ENCODE measurements at places on chromosomes 4 and X.

DNA sequence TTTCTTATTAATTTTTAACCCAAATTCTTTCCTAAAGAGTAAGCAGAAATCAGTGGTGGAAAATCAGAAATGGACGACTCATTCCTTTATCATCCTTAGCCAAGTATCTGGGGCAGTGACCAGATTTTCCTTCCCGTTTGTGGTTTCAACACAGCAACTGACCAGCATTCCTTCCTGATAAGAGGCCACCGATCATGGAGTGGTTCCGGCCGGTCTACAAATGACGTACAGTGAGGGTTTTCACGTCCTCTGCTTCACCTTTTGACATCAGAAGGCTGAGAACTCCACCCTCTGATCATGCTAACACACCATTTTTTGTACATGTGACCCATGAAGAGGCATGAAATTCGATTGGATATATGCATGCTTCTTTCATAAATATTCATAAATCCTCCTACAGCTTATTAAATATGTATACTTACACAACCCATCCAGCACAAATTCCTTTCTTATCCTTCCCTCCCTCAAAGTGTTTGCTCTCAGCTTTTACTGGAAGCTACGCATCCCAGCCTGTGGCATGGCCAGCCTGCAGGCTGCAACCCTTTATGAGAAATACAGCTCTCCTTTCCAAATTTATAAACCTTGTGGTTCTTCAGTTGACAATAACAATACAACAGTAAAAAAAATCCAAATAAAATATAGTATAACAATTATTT lies 173.0 kb upstream of the CASK start:
- DNase-seq: no peak

GRCh38 chr4:106444557-106444956 lies 76.0 kb upstream of the GIMD1 start:
- no peak for DNase-seq

DNA sequence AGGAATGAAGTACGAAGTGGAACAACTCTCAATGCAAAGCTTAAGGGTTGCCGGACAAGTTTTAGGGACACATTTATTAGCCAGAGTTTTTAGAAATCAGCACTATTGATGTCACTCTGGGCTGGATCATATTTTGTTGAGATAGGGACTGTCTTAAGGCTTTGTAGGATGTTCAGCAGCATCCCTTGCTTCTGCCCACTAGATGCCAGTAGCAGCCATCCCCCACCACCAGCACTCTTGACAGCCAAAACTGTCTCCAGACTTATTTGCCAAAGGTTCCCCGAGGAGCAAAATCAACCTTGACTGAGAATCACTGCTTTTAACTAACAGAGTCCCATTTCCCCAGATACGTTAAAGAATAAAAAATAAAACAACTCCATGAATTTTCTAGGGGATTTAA lies 1497.3 kb downstream of the STIM2 start:
- no peak for DNase-seq

DNA sequence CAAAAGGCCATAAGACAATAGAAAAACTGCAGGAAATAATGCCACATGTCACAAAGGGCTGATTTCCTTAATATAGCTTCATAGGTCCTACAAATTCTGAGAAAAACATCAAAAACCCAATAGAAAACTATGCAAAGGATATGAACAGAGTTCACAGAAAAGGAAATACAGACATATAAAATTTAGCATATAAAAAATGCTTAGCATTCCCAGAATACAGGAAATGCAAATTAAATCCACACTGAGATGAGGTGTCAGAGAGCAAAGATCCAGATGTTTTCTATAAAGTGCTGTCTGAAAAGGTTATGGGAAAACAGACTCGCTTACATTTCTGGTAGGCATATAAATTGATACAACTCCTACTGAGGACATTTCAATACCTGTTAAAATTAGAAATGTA lies 33.8 kb downstream of the TXK start:
- no peak for DNase-seq

DNA sequence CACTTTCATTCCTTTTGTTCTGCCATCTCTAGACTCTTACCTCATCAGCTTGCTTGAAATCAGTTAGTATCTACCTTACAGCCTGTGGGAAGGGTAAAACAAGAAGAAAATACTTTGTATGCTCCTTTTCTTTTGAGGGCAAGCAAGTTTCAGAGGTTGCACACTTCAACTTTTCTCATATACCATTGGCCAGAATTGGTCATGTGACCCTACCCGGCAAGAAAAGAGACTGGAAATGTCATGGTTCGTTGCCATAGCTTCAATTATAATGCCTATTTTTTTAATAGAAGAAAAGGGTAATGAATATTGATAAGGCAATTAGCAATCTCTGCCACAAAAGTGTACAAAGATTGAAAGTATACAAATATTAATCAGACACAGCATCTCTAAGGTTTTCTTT lies 346.7 kb upstream of the TACR3 start:
- no peak for DNase-seq

GRCh38 chrX:24428516-24428915 lies 36.6 kb upstream of the PDK3 start:
- DNase-seq: no peak

DNA sequence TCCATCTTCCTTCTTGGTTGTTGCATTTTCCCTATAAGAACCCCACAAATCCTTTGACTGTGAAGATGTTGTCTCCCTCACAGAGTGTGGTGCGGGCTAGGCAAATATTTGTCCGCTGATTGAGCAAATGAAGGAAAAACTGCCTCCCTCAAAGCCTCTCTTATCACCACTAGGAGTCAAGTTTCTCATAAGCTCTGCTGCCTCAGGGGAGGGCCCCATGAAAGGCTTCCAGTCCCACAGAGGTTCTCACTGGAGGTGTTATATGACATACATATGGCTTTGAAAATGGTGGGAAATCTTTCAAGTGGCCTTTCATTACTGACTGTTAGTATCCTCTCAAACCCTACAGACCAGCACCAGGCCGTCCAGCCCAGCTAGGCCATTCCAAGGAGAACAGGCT lies 9.3 kb downstream of the VGLL1 start:
- DNase-seq: no peak

- no peak for DNase-seq
Observed at GRCh38 chrX:53005327-53005726, 43.3 kb upstream of the GPR173 start.

DNA sequence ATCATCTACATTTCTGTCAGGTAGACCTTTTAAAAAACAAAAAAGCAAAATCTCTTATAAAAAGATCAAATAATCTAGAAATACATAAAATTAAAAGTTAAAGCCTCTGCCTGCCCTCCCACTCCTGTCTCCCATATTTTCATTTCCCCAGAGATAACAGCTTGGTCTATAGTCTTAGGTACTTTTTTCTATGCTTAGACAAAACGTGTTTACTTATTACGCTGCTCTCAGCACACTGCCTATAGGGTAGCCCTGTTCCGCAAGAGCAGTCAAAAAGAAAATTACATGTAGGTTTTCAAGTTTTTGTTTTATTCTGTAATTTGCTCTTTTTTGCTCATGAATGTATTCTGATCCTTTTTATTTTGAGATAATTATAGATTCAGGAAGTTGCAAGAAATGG lies 73.3 kb downstream of the TAF1 start:
- DNase-seq: no peak

DNA sequence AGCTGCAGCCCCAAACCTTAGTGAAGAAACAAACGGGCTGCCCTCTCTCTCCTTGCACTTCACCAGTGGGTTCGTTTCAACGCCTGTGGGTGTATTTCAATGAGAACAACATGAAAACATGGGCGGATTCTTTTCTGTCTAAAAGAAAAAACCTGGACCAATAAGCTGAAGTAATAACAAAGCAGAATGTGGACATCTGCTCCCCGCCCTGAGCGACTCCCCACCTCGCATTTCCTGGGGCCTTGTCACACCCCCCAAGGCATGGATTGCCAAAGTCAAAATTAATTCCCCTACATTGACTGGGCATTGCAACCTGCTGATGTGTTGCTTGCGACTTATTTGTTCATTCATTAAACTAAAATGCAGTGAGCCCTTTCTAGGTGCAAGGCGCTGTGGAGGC lies 142.9 kb downstream of the BCOR start:
- no peak for DNase-seq

DNA sequence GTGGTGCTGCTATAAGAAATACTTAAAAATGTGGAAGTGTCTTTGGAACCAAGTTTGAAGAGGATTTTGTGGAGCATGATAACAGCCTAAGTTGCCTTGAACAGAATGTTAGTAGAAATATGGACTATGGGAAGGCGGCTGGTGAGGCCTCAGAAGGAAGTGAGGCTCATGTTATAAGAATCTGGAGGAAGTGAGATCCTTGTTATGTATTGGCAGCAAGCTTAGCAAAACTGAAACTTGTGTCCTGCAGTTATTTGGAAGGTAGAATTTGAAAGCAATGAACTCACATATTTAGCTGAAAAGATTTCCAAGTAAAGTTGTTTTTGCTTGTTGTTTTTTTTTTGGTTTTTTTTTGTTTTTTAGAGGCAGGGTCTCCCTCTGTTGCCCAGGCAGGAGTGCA lies 13.6 kb upstream of the MED14 start:
- DNase-seq: no peak

DNA sequence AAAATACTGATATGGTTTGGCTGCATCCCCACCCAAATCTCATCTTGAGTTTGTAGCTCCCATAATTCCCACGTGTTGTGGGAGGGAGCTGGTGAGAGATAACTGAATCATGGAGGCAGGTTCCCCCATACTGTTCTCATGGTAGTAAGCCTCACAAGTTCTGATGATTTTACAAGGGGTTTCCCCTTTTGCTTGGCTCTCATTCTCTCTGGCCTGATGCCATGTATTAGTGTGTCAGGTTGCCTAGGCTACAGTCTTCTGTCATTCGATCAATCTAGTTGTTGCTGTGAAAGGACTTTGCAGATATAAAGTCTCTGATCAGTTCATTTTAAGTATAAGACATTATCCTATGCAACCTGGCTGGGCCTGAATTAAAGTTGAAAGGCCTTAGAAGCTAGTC lies 209.3 kb upstream of the MAOA start:
- no peak for DNase-seq

DNA sequence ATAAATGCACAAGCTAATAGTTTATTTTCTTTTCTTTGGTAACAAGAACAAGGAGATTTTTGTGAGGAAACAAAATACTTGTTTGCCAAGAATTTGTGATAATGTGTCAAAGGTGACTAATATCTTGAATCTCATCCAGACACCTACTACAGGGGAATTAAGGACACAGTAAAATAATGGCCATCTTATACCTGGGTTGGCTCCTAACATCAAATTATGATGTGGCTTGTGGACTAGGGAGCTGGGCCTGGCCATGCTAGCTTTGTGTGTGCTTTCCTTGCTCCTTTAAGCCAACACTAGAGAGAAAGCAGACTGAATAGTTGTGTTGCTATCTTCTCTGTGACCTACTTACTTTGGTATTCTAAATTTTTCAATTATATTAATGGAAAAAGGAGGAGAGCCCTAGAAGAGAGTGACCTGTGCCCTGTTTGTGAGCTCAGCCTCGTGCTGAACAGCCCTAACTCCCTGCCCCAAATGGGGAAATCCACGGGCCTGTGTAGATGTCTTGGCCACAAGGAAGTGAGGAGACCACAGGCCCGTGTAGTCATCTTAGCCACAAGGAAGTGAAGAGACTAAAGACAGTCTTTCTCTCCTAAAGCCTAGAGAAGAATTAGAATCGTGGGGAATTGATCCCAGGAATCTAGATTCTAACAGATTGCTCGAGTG lies 23.3 kb downstream of the ARHGAP24 start:
- DNase-seq: no peak

DNA sequence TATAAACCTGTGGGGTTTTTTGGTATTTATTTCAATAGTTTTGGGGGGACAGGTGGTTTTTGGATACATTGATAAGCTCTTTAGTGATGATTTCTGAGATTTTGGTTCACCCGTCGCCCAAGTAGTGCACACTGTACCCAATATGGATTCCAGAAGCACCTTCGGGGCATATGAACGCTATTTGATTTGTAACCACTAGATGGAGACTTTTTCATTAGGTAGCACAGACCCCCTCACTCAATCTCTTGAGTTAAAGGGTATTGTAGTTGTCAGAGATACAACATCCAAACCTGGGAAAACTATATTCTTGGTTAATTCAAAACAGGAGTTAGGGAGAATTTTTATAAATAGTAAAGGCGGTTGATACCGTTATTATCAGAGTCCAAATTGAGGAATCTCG lies 79.8 kb downstream of the SPANXN3 start:
- no peak for DNase-seq

- no peak for DNase-seq
Observed at GRCh38 chr4:6502747-6503465, 30.5 kb upstream of the PPP2R2C start.

GRCh38 chrX:111467896-111468295 lies 43.5 kb upstream of the SERTM2 start:
- no peak for DNase-seq

DNA sequence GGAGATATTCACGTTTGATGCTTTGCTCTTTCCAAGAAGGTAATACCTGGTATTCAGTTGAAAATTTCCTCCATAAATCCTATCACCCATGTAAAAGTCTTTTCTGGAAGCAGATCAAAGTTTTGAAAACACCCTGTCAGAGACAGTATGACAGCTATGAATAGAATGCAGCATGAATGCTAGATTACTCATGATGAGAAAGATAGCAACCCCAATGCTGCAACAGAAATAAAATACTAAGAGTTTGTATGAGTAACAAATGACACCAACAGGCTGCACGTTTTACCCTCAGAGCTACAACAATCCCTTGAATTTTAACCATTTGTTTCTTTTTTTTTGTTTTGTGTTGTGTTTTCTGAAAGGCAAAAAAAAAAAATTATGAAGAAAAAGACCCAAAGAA lies 108.6 kb downstream of the ARHGAP6 start:
- DNase-seq: no peak

- no peak for DNase-seq
Observed at GRCh38 chr4:14318671-14319070, 683.6 kb upstream of the CPEB2 start.

DNA sequence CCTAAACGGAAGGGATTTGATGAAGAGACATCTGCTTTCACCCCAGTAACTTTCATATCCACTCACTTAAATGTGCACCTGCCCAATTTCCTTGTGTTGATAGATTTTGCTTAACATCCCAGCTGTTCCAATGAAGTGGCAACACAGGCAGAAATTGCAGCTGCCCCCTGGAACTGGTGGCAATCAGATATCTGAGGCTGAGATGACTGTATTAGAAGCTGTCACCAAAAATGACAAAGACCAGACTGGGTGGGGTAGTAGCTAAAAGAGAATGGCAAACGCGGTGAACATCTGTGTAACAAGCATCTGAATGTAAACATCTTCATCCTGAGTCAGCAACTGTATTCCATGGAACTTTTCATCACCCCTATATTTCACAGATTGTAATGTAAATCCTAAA lies 17.1 kb downstream of the GABRA2 start:
- DNase-seq: no peak

DNA sequence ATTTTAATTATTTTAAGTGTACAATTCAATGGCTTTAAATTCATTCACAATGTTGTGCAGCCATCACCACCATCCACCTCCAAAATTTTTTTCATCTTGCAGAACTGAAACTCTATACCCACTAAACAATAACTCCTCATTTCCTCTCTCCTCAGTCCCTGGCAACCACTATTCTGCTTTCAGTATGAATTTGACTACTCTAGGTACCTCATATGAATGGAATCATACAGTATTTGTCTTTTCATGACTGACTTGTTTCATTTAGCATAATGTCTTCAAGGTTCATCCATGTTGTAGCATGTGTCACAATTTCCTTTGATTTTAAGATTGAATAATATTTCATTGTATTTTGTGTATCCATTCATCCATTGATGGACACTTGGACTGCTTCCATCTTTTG lies 46.9 kb downstream of the KIF4A start:
- DNase-seq: no peak

GRCh38 chrX:128396601-128397000 lies 344.4 kb upstream of the ACTRT1 start:
- no peak for DNase-seq

Measured in stimulated activated CD8-positive, alpha-beta memory T cell treated with anti-CD3 and anti-CD28 coated beads, Interleukin-12 subunit alpha, Interleukin-12 subunit beta, amount 100 ng/mL, for 4 hours (primary cell).